ENCODE measurements at places on chromosomes 3 and 15. TPM values are rescaled to one million over a fixed set of nuclear protein-coding genes. Genes with fewer than 3 reads are reported as not detected.

Gene CCDC54
- total RNA-seq: not detected

Gene MAPK6
- total RNA-seq: 22.1 TPM

Gene SKOR1
- total RNA-seq: 0.29 TPM

Gene GOLGA8T
- 1.8 TPM for total RNA-seq

Gene ITPKA
- total RNA-seq: 0.47 TPM

Gene PRKCD
- 11.7 TPM for total RNA-seq

Gene MOBP
- total RNA-seq: not detected

Gene EEFSEC
- 19.0 TPM for total RNA-seq

Gene NPHP3
- total RNA-seq: 37.6 TPM

Gene STOML1
- 16.5 TPM for total RNA-seq

Gene FANCD2OS
- not detected for total RNA-seq

Gene GLDN
- total RNA-seq: 0.99 TPM

Gene OSBPL10
- 36.4 TPM for total RNA-seq

Gene UROC1
- total RNA-seq: 0.35 TPM

Gene SI
- under 0.01 TPM for total RNA-seq

Gene ZNF662
- total RNA-seq: 16.9 TPM

Gene STARD9
- 33.6 TPM for total RNA-seq

Gene LMCD1
- 76.9 TPM for total RNA-seq

Gene GABRB3
- 8.3 TPM for total RNA-seq

Gene SCAANT1
- not detected for total RNA-seq

Gene NANOGP8
- 1.7 TPM for total RNA-seq

Gene CCDC9B
- 6.3 TPM for total RNA-seq

Gene GABRG3
- 0.82 TPM for total RNA-seq

Gene KBTBD13
- total RNA-seq: 1.2 TPM

Gene LRRIQ4
- total RNA-seq: 0.35 TPM

Gene NAALADL2
- 37.1 TPM for total RNA-seq

Gene ARRDC4
- 27.7 TPM for total RNA-seq
